ENCODE measurements at places on chromosomes 5 and 9.

DNA sequence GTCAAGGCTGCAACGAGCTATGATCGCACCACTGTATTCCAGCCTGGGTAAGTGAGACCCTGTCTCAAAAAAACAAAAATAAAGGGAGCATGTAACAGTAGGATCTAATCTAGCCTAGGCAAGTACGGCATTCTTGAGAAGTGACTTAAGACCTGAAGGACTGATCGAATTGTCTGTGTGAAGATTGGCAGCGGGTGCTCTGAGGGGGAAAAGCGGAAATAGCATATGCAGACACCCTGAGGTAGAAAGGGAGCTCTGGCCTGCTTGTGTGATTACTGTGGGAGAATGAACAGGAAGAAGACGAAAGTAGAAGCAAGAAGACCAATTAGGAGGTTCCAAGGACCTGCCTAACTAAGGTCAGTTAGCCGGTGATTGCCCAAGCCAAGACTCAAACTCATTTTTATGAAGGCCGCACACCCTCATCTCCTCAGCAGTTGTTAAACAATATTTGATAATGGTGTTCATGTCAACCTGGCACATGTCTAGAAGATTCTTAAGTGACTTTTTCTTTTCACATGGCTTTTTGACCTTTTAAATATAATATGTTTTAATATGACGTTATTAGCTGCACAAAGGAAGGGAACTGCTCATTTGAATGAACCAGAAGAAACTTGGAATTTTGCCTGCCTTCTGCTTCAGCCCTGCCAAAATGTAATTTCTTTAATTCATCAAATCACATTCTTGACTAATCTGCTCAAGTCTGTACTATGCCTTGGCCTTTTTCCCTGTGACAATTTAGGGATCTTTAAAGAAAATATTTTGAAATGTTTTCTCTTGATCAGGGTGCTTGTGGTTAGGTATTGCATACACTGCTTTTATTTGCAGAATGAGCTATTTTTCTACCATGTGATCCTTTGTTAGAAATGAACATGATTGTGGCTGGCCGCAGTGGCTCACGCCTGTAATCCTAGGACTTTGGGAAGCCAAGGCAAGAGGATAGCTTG is 289.2 kb upstream of the DMRT1 start:
- no peak for DNase-seq

DNA sequence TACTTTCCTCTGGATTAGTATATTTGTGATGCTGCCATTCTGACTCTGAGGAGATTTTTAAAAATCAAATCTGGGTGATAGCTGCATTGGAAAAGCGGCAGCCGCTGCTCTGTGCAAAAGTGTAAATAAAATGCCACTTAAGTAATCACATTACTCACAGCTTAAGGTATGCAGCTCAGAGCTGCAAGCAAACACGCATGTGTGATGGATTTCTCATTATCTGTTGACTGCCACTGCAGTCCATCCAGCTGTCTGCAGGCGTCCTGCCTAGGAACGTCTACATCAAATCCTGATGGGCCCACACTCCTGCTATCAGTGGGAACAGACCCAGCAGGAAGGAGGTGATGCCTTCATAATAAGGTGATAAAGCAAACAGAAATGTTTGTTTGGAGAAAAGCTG is 216.9 kb downstream of the SPOCK1 start:
- no peak for DNase-seq

DNA sequence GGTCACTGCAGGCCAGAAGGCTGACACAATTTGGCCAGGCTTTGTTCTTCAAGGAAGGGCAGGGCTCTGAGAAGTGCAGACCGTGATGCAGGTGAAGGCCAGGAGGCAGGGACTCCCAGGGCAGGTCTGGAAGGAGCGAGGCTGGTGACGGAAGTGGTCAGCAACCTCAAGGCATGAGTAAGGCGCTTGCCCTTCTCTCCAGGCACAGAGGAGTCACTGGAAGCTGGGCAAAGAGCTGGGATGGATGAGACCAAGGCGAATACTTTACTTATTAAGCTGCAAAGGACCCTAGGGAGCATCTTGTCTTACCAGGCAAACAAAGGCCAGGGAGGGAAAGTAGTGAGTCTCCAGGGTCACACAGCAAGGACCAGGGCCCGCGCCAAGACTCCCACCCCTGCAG is 18.6 kb downstream of the IRF1 start:
- peak; percentile 12 for DNase-seq

- DNase-seq, result peak; percentile 15
Observed at GRCh38 chr9:130242270-130243014, 23.1 kb upstream of the HMCN2 start.

DNA sequence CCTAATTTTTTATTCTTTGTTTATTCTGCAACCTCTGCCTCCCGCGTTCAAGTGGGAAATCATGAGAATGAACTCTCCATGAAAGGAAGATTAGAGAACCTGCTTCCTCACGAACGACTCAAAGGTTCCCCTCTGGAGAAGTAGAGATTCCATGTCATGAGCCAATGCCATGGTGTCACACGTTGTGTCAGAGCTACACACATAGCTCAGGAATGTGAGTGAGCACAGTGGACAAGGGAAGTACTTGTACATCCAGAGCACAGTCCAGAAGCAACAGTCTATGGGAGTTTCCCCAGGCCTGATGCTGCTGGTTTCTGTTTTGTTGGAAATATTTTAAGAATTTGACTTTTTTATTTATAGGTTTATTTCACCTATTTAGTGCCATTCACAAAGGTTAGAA is 26.8 kb upstream of the PPP2CA start:
- no peak for DNase-seq

DNA sequence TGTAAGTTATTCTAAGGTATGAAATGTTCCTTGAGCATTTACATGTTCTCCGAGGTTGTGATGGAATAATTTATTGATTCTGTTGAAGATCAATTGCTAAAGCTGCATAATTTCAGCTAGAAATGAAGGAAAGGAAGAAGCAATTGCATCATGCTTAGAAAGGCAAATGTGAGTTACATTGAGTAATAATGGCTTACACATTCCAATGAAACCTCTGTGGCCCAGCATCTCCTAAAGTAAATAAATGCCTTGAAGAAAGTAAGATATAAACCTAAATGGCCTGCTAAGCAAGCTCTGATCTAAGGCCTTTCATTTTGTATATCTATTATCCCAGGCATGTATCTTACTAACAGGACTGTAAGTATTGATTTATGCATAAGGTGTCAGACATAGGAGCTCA is 677.3 kb upstream of the RGMB start:
- no peak for DNase-seq

DNA sequence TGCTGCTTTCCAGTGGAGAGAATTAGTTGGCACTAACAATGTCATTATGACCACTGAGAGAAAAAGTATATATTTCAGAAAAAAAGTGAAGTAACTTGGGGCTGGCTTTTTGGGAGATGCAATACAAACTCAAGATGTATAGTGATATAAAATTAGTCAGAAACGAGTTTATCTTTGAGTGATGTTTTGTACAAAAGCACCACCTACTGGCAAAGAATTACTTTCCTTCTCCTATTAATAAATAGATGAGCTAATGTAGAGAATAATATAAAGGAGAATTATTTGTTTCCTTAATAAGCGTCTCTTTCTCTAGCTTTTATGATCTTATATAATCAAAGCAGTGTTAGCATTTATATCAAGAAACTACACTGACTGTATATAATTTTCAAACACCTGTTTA is 158.8 kb downstream of the MEF2C start:
- no peak for DNase-seq

- DNase-seq, result no peak
Observed at GRCh38 chr5:159218595-159219023, 9.3 kb upstream of the RNF145 start.

GRCh38 chr9:134052491-134052890 is 15.3 kb downstream of the BRD3 start:
- DNase-seq, result no peak

DNA sequence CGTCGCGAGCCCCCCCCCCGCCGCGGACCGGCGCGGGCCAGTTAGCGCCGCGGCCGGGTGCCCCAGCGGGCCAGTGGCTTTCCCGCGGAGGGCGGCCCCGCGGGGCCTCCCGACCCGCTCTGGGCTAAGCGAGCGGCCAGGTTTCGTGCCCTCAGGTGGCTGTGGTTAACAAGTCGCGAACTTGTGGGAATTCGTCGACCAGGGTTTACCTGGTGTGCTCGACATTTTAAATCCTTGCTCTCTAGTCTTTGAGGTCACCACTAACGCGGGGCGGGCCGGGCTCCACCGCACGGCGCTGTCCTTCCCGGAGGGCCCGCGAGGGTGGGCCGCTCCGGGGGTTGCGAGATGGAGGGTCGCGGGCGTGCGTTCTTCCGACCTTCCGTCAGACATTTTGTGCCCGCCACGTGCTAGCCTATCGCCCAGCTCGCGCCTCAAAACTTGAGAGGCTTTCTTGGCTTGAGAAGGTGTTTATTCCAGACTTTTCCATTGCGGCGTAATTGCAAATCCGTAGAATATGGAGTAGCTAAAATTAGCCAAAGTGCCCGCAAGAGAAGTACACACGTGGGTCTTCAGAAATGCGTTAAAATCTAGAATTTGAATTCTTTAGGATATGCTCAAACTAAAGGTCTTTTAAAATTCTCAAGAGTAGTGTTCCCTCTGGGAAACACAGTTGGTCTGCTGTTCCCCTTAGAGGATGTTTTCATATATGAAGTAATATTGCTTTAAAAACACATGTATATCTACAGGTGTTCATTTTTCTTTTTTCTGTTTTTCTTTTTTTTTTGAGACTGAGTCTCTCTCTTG is 2.1 kb downstream of the ANP32B start:
- peak; percentile 57 for DNase-seq

DNA sequence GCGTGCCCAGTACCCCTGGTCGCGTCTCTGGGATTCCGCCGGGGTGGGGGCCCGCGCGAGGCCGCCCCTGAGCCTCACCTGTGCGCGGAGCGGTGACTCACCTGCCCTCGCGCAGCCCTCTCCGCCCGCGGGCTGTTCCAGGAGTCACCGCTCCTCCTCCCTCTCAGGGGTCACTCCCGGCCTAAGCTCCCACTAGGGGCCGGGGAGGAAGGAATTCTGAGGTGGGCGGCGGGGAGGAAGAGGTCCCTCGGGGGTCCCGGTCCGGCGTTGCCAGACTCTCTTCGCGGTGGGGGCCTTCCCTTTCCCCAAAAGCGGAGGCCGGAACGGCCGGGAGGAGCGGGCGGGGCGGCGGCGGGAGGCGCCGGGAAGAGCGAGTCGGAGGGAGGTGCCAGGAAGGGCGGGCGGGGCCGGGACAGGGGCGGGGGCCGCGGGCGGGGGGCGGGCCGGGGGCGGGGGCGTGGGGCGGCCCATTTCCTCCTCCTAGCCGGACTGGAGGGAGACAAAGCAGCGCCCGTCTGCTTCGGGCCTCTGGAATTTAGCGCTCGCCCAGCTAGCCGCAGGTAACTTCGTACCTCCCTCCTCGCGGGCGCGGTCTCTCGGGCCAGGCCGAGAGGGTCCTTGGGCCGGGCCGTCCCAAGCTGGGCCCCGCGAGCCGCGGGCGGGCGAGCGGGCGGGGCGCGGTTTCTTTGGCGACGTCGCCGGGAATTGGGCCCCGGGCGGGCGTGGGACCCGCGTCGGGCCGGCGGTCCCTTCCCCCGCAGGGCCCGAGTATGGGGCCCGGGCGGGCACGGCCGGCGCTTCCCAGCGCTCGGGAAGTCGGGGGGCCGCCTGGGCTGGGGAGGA is at the start of gene CTNNA1:
Gene CTNNA1, plus strand, starts transcription at position 475 of the 843 bp plus-strand sequence. CDS start 28,500 bp downstream, outside the sequence.
- DNase-seq, result peak; percentile 90

All from femur (tissue), 1 donor.